ENCODE measurements at places on chromosomes 16 and 17. TPM values are rescaled to one million over a fixed set of nuclear protein-coding genes. Genes with fewer than 3 reads are reported as not detected.

ZG16 gene
- total RNA-seq: not detected

ABCC12 gene
- not detected for total RNA-seq

IL32 gene
- 4.4 TPM for total RNA-seq

NXPH3 gene
- 4.4 TPM for total RNA-seq

SYT17 gene
- 0.26 TPM for total RNA-seq

CLEC3A gene
- total RNA-seq: not detected

PDIA2 gene
- total RNA-seq: 0.79 TPM

Measured in aortic smooth muscle cell (primary cell).